Adrenal gland (tissue), 19 donors: ENCODE measurements at places on chromosomes 5 and 9. TPM values are rescaled to one million over a fixed set of nuclear protein-coding genes. Genes with fewer than 3 reads are reported as not detected.
A peak's percentile ranks its signal among the peaks of the same experiment; 100 is the strongest.

Gene COX7C
- polyA plus RNA-seq, result 628 TPM

Gene PCDHA7
- polyA plus RNA-seq, result 0.20 TPM

- no peaks in the 10 kb centered on the region for H3K27me3 ChIP-seq
- peak overlapping the region; percentile 77 for H3K27ac ChIP-seq
- DNase-seq, result peak; percentile 85
- peaks cover 74% of the 10 kb centered on the region for H3K4me1 ChIP-seq
These were observed 25.2 kb upstream of the SYNPO start for GRCh38 chr5:150615141-150615699.

- no peak for DNase-seq
- no peaks in the 10 kb centered on the region for H3K36me3 ChIP-seq
- H3K27ac ChIP-seq, result no peak overlapping the region
- H3K27me3 ChIP-seq, result no peaks in the 10 kb centered on the region
- no peaks in the 10 kb centered on the region for H3K4me1 ChIP-seq
These were observed 133.4 kb downstream of the ACTBL2 start for GRCh38 chr5:57349214-57349613.

- no peak for DNase-seq
- H3K36me3 ChIP-seq, result no peaks in the 10 kb centered on the region
- no peaks in the 10 kb centered on the region for H3K27me3 ChIP-seq
These were observed 162.4 kb upstream of the PIK3R1 start for GRCh38 chr5:68053202-68053601.
